ENCODE measurements at places on chromosomes 4 and X.

GRCh38 chrX:18034945-18035344 lies 173.8 kb upstream of the RAI2 start:
- DNase-seq: no peak

DNA sequence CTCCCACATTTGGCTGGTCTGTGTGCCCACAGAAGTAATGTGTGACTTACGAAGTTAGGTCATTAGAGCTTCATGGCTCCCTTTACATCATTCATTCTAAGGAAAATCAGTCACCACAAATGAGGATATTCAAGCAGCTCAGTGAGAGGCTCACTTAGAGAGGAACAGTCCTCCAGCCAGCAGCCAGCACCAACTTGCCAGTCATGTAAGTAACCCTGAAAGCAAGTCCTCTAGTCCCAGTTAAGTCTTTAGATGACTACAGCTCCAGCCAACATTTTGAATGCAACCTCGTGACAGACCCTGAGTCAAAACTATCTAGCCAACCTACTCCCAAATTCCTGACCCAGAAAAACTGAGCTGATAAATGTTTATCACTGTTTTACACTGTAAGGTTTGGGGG lies 71.3 kb downstream of the LRBA start:
- no peak for DNase-seq

- DNase-seq: no peak
Observed at GRCh38 chrX:11347300-11347699, 54.1 kb downstream of the AMELX start.

DNA sequence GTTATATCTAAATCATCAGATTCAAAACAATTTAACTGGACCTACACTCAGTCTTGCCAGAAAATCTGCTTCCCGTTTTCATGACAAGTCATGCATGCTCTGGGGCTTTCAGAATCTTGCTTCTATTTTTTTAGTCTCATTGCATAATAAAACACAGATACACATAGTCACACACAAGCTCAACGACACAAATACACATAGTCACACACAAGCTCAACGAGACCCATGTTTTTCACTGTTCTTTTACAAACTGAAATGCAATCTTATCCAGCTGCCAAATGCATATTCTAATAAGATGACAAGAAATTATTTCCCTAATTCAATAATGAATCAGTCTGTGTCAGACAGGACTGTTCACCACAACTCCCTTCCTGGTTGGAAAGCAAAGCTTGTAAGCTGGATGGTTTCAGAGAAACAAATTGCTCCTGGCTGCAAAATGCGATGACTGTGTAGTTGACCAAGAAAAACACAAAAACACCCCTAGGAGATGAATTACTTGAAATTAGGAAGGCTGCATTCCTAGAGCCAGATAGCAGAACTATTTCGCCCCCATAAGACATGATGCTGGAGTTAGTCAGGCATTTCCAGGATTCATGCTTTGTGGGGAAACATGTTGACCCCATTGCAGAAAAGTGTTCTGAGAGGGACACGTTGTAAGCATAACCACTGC lies 208.7 kb downstream of the CHIC2 start:
- peak; percentile 90 for DNase-seq

- DNase-seq: peak; percentile 95
Observed at GRCh38 chr4:82865592-82865991, 25.4 kb downstream of the SEC31A start.

DNA sequence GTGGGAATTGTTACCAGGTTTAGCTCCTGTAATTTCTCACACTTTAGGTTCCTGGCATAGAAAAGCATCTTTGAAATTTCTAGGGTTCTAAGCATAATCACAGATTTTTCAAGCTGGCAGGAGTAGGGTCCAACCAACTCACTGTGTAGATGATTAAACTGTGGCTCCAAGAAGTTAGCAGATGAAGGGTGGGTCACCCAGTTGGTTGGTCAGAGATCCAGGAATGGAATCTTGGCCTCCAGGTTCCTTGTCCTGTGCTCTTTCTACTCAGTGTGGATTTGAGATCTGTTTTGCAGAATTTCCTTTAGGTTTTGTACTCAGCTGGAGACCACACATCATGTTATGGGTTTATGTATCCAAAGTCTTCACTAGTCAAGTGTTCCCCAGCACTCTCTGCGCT lies 90.3 kb upstream of the MAML3 start:
- no peak for DNase-seq

DNA sequence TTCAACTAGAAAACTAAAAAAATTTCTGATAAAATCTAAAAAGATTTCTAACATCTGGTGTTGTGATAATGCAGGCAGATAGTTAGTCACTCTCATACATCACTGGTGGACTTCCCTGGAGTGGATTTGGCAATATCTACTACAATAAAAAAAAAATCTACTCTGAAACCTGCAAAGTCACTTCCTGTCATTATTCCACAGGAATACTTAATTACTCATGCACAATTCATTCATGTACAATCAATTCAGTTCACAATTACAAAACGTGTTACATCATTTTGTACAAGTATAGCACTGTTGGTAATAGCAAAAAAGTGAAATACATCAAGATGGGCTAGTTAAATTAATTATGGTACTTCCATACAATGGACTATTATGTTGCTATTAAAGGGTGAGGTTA lies 16.5 kb upstream of the RHOH start:
- peak; percentile 77 for DNase-seq

DNA sequence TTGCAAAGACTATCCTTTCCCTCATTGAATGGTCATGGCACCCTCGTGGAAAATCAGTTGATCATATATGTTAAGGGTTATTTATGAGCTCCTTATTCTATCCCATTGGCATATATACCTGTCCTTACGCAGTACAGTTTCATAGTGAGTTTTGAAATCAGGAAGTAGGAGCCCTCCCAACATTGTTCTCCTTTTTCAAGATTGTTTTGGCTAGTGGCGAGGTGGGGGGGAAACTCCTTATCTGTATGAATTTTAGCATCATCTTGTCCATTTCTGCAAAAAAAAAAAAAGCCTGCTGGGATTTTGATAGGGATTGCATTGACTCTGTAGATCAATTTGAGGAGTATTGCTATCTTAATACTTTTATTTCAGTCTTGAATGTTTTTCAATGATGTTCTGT lies 2.5 kb upstream of the USP9X start:
- DNase-seq: no peak

GRCh38 chr4:159420162-159421057 lies 317.5 kb downstream of the RAPGEF2 start:
- DNase-seq: no peak

DNA sequence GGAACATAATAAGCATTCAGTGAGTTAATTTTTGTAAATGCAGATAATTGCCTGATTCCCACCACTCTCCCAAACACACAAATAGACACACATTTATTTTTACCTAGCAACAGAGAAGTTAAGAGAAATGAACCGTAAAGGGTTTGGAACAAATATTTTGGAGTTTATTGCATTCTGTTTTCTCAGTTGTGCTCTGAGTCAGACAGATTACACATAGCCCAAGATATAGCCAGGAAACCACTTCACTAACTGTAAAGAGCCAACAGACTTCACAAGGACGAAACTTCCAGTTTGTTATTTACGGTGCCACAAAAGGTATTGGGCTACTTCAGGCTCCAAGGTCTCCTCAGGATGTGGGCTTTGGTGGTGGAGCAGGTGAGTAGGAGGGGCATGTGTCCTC lies 217.0 kb downstream of the BMPR1B start:
- no peak for DNase-seq

- DNase-seq: no peak
Observed at GRCh38 chr4:121155893-121156292, 8.2 kb downstream of the TNIP3 start.
